Stimulated activated CD4-positive, alpha-beta T cell treated with anti-CD3 and anti-CD28 coated beads, Interleukin-1b, Interleukin-23, amount 100 ng/mL, for 4 hours (primary cell): ENCODE measurements at places on chromosomes 3 and 15.
A peak's percentile ranks its signal among the peaks of the same experiment; 100 is the strongest.

- no peak for DNase-seq
Observed at GRCh38 chr3:61681636-61682035, 120.3 kb downstream of the PTPRG start.

- no peak for DNase-seq
Observed at GRCh38 chr15:91896341-91897055, 43.0 kb downstream of the SLCO3A1 start.

- DNase-seq: no peak
Observed at GRCh38 chr15:47959617-47960413, 161.0 kb upstream of the SLC24A5 start.

GRCh38 chr3:139234491-139234890, 109.3 kb upstream of the MRPS22 start:
- no peak for DNase-seq

DNA sequence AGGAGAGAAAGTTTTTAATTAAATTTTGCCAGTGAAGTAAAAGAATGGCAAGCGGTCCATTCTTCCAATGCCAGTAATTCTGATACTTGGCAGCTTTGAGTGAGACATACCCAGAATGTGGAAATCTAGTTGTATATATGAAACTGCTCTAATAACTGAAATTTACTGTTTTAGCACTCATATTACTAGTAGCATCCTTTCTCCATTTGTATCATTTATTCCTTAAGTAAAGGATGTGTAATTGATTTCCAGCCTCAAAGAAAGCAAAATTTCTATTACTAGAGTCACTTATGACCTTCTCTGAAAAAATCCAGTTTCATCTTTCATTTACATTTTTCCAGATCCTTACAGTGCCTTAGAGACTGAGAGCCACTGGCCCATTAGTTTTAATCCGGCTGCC, 65.1 kb downstream of the PBRM1 start:
- no peak for DNase-seq

GRCh38 chr3:98596541-98597500, 3.4 kb upstream of the CPOX start:
- no peak for DNase-seq

DNA sequence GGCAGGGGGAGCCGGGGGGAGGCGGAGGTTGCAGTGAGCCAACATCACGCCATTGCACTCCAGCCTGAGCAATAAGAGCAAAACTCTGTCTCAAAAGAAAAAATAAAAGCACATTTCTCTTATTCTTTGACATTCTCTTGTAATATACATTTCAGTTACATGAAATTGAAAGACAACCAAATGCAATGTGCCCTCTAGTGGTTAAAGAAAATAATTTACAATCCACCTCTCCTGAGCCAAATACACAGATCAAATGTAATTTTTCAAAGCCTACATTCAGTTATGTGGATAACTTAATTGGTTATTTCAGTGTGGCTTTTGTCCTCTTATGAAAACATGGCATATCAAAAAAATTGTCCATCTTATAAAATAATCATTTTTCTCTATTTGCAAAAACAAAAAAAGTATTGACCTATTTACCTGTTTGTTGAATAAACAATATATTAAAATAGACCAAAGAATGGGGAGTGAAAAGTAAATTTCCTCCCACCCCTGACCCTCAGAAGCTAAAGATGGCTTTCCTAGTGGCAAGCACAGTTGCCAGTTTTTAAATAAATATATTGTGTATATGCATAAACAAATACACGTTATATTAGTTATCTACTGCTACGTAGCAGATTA, 14.2 kb upstream of the U2SURP start:
- no peak for DNase-seq

GRCh38 chr3:130894130-130894985, 474 bp downstream of the ATP2C1 start:
- peak; percentile 10 for DNase-seq

GRCh38 chr15:49372366-49372765, 50.7 kb upstream of the FGF7 start:
- DNase-seq: no peak

GRCh38 chr3:129758785-129759320, 134.7 kb downstream of the TMCC1 start:
- no peak for DNase-seq

DNA sequence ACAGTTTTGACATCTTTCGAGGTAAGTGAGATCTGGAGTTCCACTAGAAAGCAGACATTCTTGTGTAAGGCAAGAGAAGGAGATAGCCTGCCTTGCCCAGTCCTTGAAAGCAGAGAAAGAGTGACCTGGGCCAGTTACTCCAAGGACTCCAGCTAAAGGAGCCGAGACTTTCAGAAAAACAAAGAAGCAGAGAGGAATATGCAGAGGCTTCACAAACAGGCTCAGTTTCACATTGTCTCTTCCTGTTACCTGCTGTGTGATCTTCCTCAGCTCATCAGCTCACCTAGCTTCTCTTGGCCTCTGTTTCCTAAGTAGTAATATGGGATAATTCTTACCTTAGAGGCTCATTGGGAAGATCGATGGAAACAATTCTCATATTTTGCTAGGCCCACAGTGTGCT, 81.0 kb downstream of the CDC25A start:
- no peak for DNase-seq

DNA sequence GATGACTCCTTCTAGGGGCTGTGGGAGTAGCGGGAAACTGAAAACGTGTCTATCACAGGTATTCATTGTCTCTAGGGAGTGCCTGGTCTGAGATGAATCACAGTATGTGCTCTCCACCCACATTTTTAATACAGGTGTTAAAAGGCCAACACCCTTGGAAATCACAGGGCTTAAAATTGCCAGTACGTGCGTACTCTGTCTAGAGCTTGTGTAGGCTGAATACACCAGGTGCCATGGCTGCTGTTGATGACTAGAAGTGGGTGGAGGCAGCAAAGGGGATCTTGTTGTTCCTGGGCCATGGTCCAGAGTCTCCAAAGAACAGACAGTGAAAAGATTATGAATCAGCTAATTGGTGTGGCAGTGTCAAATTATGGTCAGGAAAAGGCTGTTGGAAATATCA, 35.1 kb upstream of the P3H2 start:
- no peak for DNase-seq

- DNase-seq: no peak
Observed at GRCh38 chr3:4532535-4533112, 39.5 kb downstream of the ITPR1 start.

DNA sequence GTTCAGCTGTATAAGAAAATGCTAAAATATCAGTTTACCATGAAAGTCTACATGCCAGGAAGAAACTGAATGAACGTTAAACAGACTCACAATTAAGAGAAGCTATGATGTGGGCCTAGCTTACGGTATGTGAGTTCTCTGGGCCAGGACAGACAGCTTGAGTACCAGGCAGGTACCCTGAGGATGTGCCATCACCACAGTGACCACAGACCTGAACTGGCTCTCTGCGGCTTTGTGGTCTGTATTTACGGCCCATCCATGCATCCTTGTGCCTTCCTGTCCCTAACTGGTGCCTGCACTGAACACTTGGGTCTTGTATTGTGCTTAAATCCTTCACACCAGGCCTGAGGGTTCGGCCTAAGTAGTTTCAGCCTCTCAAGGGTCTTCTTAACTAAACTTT, 467.5 kb upstream of the PPP2R3A start:
- no peak for DNase-seq

DNA sequence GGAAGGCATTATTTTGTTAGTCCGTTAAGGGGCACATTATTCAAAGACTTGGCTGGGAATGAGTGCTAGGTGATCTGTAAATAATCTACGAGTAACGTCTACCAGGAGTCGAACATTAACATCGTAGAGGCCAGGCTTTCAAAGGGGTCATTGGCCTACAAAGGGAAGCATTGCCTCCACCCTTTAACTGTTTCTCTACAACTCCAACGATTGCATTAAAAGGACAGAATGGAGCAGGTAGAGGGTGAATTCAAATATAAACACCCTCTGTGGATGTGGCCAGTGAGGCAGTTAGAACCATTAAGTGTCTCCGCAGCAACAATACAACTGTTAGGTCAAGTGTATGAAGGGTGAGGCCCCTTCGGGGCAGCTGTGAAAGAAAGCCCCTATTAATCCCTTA, 126.0 kb upstream of the LMOD3 start:
- DNase-seq: no peak

DNA sequence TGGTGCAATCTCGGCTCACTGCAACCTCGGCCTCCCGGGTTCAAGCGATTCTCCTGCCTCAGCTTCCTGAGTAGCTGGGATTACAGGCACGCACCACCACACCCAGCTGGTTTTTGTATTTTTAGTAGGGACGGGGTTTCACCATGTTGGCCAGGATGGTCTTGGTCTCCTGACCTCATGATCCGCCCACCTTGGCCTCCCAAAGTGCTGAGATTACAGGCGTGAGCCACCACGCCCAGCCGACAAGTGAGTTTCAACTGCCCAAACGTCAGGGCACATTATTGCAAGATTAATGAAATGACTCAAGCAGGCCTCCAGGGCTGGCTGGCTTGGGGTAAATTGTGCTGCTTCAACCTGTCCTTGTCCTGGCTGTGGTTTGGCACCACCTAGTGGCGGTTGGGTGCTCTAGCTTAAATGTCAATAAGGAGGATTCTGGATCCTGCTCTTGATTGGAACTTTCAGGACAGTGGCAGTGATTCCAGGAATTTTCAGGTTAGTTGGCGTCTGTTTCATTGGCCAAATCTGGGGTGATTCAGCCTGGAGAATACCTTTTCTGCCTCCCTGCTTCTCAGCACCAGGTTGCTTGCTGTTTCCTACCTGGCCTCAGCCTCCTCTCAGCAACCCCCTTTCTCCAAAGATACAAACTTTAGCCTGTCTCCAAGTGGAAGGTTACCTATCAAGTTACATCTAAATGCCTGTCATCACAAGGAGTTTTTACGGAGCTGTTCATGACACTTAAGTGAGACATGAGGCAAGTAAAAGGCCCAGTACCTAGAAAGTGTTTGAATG, 32.4 kb upstream of the SACM1L start:
- DNase-seq: peak; percentile 78

- no peak for DNase-seq
Observed at GRCh38 chr15:33580526-33580925, 269.8 kb downstream of the RYR3 start.

GRCh38 chr3:79521221-79521848, 246.5 kb downstream of the ROBO1 start:
- DNase-seq: no peak

GRCh38 chr3:83500422-83500821, 1458.4 kb upstream of the CADM2 start:
- DNase-seq: no peak

- DNase-seq: no peak
Observed at GRCh38 chr3:47441796-47442551, 33.8 kb downstream of the SCAP start.

GRCh38 chr3:58058361-58059263, 50.4 kb downstream of the FLNB start:
- DNase-seq: no peak

GRCh38 chr3:151446002-151446340, 14.9 kb downstream of the IGSF10 start:
- no peak for DNase-seq

DNA sequence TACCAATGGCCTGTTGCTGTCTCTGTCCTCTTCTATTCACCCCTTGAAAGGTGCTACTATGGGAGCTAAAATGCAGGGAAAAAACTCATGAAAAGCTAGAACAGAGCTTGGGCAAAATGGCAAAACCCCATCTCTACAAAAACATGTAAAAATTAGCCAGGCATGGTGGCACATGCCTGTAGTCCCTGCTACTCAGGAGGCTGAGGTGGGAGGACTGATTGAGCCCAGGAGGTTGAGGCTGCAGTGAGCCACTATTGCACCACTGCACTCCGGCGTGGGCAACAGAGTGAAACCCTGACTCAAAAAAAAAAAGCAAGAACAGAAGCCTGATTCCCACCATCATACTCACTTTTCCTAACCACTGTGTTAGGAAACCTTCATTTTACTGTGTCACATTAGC, 1.9 kb downstream of the MAP4 start:
- DNase-seq: no peak

DNA sequence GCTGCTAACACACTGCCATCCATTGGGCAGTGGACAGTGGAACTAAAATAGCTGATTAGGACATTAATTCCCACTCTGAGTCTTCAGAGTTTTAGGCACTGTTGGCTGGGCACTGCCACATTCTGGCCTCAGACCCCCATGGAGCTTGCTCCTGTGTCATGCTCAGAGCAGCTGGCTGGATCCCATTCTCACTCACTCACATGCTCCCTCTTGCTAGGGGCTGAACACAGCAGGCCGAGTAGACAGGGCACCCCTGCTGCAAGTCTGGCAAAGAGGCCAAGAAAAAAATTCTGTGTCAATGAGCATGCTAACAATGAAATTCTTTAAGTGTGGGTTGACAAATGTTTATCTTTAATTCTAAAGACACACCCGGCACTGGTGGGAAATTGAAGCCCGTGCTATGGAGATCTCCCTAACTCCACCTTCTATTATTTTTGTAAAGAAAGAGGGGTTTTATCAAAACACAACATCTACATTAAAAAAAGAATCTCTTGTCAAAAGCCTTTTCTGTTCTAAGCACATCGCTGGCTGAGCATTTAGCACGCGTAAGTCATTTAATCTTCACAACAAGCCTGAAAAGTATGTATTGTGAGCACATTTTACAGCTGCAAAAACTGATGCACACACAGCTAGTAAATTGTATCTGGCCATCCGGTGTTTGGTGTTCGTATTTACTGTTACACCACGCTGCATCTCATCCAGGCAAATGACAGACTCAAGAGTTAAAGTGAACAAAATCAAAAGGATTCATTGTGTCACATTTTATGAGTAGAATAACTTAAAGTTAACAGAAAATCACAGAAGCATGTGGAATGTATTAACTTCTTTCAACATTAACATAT, 362.1 kb downstream of the PLOD2 start:
- DNase-seq: no peak
